ENCODE measurements at places on chromosomes 4 and X.

GRCh38 chr4:180380733-180381132 is 1862.5 kb upstream of the TENM3 start:
- DNase-seq = no peak

GRCh38 chrX:17732138-17732783 is 5.0 kb upstream of the SCML1 start:
- no peak for DNase-seq

DNA sequence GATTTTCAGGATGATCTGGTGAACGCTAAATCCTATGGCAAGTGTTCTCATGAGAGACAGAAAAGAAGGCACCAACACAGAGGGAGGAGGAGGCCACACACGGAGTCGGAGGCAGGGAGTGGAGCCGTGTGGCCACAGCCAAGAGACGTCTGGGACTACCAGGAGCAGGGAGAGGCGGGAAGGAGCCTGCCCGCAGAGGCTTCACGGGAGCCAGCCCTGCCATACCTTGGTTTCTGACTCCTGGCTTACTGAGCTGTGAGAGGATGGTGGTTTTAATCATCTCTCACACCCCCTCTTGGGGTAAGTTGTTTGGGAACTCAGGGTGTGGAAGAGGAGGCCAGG is 33.5 kb upstream of the GPR78 start:
- no peak for DNase-seq

DNA sequence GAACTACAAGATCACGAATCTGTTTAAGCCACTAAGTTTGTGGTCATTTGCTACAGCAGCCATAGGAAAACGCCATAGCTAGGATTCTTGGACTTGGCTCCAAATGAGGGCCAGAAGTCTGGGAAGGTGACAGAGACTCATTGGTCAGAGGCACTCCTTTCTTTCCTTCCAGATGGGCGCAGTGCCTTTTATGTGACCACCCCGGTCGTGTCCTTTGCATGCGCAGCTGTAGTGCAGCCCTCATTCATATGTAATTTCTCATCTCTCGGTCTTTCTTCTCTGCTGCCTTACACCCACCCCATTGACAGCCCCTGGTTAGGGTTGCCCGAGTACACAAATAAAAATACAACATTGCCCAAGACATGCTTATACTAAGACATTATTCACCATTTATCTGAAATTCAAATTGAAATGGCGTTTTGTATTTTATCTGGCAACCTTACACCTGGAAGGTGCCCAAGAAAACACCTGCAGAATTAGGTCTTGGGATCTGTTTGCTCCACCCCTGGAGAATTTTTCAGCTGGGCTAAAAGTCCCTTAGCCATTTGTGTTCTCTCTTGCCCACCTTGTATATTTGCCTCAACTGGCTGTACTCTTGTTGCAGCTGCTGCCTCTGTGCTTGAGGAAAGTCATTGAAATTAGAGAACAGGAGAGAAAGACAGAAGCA is 21.9 kb downstream of the CCKAR start:
- no peak for DNase-seq

GRCh38 chrX:123814343-123814742 is 45.5 kb upstream of the XIAP start:
- DNase-seq = no peak

GRCh38 chrX:7996851-7997250 is 69.6 kb upstream of the PNPLA4 start:
- DNase-seq = no peak

- DNase-seq = no peak
Observed at GRCh38 chr4:114986133-114986532, 127.3 kb downstream of the NDST4 start.

GRCh38 chrX:77014377-77015372 is 432.5 kb upstream of the FGF16 start:
- DNase-seq = no peak

DNA sequence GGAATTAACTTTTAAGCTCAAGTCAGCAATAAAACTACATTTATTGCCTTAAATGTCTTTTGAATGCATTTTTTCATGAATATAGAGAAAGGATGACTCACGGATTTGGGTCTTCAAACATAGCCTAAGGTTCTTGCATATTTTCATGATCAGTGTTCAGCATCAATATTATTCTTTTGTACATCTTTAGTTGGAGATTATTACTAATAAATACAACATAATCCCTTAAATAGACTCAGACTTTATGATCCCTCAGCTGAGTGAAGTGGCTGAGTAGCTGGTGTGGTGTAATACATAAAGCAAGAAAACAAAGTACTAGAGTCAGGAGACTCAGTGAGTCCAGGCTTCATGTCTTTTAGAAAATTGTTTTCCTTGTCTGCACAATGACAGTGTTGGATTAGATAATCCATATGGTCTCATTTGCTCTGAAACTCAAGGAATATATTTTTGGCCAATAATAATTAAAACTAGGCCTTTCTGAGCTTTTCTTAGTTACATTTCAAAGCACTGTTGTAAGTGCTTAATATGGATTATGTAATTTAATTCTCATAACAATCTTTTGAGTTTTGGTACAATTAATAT is 78.3 kb upstream of the UNC5C start:
- DNase-seq = no peak

- DNase-seq = no peak
Observed at GRCh38 chrX:47170861-47171692, 22.6 kb upstream of the UBA1 start.

- no peak for DNase-seq
Observed at GRCh38 chr4:24209131-24209530, 319.3 kb upstream of the PPARGC1A start.

GRCh38 chr4:38470735-38471262 is 193.2 kb upstream of the KLF3 start:
- no peak for DNase-seq

GRCh38 chr4:99755223-99755944 is 61.2 kb upstream of the DAPP1 start:
- DNase-seq = no peak

- DNase-seq = no peak
Observed at GRCh38 chrX:38754102-38754790, 47.0 kb upstream of the MID1IP1 start.

DNA sequence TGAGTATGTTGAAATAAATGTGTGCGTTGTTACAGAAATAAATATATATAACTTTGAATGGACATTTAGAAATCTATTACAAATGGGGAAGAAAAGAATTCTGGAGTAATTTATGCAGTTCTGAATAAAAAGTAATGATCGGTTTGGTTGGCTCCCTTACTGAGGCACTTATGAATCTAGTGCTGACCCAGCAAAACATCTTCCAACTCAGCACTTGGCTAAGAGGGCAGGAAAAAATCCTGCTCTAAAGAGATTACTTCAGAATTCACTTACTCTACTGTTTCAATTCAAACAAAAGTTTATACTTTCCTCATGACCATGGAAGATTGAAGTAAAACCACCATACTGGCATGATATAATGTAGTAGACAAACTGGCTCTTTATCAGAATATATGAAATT is 123.9 kb upstream of the RXFP1 start:
- DNase-seq = no peak

- DNase-seq = no peak
Observed at GRCh38 chrX:79290596-79290995, 76.5 kb downstream of the ITM2A start.

GRCh38 chrX:121365572-121366161 is 318.3 kb downstream of the GLUD2 start:
- no peak for DNase-seq

DNA sequence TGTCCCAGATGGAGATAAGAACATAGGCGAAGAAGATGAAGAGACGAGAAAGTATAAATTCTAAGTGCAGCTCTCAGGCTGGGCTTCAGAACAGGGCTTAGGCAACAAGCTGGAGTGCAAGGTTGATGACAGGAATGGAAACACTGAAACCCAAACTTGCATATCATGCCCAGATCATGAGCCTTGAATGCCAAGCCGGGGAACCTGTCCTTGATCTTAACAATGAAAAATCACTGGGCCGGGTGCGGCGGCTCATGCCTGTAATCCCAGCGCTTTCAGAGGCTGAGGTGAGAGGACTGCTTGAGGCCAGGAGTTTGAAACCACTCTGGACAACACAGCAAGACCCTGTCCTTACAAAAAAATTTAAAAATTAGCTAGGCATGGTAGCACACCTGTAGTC is 17.2 kb downstream of the AFAP1 start:
- no peak for DNase-seq

DNA sequence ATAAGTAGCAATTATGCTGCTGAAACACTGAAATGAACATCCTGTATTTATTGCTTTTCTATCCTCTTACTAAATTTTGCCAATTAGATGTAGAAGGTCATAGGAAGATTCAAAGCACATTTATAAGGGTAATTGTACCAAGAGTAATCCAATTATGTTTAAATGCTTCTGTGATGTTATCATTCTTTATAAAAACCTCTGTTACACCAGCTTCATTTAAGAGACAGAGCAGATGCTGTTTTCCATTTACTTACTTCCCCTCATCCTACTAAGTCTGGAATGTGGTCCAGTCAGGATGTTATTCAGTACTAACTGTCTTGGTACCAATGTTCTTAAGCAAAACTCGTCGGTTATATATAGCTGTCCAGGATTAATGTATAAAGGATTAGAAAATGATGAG is 539.6 kb downstream of the PDHA2 start:
- DNase-seq = no peak

DNA sequence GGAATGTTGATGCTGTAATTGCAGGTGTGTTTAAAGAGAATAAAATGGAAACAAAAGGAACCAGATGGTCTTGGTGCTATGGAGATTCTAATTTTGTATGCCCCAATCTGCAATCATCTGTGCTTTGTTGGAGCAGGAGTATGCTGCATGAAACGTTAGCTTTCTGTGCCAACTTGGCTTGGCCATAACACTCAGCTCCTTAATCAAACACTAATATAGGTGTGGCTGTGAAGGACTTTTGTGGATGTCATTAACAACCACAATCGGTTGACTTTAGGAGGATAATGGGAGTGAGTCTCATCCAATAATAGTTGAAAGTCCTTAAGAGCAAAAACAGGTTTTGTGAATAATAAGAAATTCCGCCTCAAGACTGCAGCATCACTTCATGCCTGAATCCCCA is 399.2 kb downstream of the NLGN4X start:
- no peak for DNase-seq

GRCh38 chr4:167143018-167143417 is 91.3 kb downstream of the SPOCK3 start:
- no peak for DNase-seq

GRCh38 chr4:10093801-10094552 is 22.6 kb downstream of the WDR1 start:
- no peak for DNase-seq

DNA sequence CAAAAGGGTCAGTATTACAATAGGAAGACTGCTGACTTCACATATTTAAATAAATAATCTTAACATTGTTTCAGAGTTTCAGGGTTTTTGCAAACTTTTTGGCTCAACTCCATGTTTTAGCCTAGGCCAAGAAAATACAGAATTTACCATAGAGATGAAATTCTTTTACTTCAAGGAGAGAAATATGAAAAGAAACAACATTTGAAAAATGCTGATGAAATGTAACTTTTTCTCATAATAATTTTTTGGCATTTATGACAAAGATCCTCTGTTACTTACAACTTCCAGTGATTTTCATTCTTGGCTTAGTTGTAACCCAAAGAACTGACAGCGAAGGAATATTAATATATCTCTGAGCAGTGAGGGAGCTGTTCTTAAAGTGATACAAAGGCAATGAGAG is 316.1 kb upstream of the EMCN start:
- DNase-seq = no peak

DNA sequence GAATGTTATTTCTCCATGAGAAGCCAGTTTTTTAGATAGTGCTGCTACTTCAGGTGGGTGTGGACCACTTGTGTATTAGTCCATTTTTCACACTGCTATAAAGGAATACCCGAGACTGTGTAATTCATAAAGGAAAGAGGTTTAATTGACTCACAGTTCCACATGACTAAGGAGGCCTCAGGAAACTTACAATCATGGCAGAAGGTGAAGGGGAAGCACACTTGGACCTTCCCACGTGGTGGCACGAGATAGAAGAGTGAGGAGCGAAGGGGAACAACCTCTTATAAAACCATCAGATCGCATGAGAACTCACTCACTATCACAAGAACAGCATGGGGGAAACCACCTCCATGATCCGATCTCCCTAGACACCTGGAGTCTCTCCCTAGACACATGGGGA is 3.4 kb upstream of the PPID start:
- no peak for DNase-seq

DNA sequence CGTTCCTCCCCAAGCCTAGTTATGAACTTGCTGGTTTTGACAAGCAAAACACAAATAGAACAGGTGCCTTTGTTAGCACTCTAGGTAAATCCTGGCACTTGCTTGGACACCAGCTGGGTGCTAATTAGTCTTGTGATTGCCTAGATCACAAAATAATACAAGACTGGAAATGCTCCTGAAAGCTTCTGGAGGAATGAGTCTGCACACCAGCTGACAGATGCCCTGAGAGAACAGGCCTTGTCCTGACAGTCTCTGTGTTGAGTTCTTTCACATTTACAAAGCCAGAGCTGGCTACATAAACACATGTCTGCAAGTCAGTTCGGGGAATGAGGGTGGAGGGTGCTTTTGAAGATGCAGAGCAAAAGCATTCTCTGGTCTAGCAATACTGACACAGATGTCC is 93.8 kb downstream of the ELOVL6 start:
- DNase-seq = no peak

DNA sequence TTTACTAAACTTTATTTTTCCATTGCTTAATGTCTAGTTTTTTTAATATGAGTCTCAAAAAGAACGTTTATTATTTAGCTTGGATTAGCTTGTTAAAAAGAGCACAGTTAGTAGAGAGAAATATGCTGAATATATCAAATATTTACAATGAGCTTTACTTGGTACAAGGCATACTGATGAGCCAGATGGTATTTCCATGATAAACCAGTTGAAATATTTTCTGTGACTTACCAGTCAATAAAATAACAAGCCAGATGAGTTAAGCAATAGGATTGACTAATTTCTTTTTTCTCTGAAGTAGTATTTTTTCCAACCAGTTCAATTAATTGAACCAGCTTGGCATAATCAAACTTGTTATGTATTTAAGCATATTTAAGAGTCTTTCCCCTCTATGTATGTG is 134.1 kb downstream of the KLHL34 start:
- DNase-seq = no peak

DNA sequence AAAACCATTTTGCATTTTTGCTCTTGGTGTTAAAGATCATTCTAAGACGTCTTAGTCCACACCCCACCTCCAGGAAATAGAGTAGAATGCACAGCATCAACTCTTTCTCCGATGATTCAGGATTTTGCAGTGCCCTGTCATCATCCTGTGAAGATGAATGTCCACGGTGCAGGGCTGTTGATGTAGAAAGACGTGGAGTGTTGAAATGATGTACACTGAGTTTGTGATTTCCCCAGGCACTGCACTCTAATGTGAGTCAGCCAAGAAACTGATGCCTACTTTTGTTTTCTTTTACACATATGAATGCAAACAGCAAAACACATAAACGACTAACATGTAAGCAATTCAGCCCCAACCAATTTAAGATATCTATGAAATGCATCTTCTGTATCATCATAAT is 10.5 kb downstream of the LGI2 start:
- no peak for DNase-seq

DNA sequence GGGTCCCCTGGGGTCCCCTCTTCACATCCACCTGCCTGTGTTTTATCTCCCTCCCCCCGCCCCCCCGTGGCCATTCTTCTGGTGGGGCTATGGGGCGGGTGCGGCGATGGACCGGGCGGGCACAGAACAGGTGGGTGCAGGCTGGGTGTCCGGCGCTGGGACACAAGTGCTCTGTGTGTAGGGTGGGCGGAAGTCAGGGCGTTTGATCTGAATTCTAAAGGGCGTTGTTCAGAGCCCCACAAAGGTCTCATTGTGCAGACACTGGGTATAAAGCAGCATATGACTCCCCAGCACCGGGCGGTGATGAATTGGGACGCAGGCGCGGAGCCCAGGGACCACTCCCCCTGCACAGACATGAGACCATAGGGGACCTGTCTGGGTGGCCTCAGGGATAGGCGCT is at the start of gene GJB1:
GJB1 (plus strand) TSS at position 296 of the 400 bp plus-strand sequence. CDS start 484 bp downstream, outside the sequence.
- no peak for DNase-seq

GRCh38 chr4:165384186-165384585 is 5.4 kb downstream of the CPE start:
- DNase-seq = no peak

All from esophagus squamous epithelium (tissue), 5 donors.